ENCODE measurements at places on chromosomes 5 and 9. TPM values are rescaled to one million over a fixed set of nuclear protein-coding genes. Genes with fewer than 3 reads are reported as not detected.

DNA sequence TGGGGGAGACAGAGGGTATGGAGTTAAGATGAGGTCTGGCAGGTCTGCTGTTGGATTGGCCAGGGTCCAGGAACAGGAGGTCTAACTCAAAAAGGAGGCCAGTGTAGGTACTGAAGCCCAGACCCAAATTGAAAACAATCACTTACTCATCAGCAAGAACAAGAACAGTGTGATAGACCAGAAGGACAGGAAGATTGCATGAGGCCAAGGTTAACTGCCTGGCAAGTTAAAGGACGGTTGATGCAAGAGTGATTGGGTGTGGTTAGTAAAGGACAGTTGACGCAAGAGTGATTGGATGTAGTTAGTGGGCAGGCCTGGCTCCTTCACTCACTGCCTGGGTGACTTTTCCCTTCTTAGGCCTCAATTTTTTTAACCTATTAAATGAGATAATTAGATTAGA lies 132.6 kb downstream of the PDZD2 start:
- DNase-seq, result no peak

DNA sequence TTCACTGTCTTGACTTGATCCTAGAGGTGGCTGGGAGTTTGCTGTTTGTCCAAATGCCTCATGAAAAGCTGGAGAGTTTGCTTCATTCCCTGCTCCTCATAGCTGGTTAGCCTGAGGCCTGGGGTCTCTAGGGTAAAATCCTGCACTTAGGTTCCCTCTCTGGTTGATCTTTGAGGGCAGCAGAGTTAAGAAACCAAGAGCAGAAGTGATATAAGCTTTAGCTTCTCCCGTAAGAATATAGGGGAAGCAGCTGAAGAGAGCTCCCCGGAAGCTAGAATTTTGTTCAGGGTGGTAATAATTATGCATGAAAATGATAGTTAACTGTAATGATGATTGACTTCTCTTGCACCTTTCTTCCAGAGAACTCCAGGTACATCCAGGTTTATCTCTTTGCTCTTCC lies 1.4 kb downstream of the FAM53C start:
- no peak for DNase-seq

DNA sequence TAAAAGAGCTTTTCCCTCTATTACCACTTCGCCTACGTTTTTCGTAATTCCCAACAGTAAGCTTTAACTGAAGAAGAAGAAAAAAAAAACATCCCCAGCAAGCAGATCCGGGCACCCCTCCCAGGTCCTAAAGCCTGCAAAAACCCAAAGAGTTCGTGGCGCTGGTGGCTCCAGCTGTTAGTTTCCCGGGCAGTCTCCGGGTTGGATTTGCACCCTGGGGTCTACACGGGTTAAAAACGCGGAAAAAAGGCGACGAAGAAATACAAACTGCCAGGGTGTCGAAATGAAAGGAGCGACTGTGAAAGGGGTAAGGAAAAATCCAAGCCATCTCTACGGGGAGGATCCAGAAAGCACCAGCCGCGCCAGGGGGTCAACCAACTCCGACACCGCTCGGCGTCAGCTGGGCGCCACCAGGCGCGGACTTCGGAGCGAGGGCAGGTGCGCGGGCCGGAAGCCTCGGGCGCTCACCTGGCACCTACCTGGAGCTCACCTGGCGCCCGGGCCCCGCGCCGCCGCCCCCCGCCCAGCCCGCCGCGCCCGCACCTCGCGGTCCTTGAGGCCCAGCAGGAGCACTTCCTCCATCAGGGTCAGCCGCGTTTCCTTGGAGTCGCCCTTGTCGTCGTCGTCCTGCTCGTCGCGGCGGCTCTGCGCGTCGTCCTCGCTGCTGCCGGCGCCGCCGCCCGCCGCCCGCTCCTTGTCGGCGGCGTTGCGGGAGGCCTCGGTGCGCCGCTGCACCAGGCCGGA lies 680 bp downstream of the GOLPH3 start:
- peak; percentile 65 for DNase-seq

- no peak for DNase-seq
Measured at GRCh38 chr5:56858777-56859442, 43.6 kb downstream of the MAP3K1 start.

DNA sequence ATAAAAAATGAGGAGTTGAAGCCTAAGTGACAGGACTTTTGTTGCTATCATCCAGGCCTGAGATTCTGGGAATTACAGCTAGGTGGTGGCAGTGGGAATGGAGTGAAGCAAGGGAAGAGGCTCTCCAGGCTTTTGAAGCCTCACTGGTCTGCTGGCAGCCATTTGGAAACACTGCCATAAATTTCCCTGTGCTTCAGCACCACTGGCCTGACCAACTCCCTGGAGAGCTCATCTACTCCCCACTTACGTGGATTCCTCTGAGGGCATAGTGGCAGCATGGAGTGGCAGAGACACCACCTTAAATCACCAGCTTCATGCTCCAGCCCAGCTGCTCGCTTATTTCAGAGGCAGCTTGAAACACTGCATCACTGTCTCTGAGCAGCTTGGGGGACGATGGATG lies 518.2 kb downstream of the TLR4 start:
- no peak for DNase-seq

DNA sequence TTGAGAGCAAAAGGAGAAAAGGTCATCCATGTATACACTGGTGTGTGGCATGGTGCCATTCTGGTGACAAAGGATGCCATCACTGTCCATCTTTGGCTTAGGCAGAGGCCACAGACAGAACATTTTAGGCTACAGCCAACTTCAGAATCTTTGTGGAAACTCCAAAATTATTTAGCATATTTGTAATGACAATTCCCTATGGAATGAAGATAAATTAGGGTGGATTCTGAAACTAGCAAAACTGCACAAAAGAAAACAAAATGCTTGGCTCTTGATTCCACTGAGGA lies 92.5 kb downstream of the FBXW11 start:
- DNase-seq, result no peak

DNA sequence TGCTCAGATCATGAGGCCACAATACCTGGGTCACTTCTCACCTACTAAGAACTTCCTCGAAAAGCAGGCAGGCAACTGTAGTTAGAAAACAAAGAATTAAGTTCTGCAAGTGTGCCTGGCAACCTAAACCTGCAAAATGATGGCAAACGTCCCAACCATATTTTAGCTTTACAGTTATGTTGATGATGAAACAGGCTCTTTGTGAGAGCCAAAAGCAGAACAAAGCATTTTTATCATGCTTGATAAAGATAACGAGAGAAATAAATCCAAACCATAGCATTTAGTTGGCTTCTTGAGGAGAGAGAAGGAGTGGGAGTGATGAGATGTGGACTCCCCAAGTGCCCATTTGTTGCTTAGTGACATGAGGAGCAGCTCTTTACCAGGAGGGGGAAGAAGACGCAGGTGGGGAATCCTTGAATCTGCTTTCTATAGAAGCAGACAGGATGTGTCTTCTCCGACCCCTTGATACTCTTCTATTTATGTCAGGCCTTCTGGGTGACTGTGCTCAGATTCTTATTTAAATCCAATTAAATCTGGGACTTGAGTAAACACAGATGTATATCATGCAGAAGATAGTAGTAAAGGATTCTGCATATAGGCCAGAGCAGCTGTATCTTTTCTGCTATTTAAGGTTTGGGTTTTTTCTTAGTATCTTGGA lies 221.2 kb downstream of the TMEM167A start:
- DNase-seq, result no peak

- no peak for DNase-seq
Measured at GRCh38 chr9:113426701-113427100, 16.2 kb downstream of the C9orf43 start.

DNA sequence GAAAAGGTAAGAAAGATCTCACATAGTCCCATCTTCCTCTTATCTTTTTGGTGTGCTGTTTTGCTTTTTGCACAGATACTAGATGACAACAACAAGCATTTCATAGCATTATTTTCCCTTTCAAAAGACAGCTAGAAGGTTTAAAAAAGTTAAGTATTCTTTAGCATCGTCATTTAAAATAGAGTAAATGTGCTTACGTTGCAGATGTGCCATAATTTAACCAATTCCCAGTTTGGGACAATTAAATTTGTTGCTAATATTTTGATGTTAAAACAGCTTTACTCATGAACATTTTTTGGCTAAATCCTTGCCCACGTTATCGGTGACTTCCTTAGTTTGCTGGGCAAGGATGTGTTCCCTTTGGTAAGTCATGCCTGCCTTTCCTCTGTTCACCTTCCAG lies 41.6 kb downstream of the PTTG1 start:
- no peak for DNase-seq

DNA sequence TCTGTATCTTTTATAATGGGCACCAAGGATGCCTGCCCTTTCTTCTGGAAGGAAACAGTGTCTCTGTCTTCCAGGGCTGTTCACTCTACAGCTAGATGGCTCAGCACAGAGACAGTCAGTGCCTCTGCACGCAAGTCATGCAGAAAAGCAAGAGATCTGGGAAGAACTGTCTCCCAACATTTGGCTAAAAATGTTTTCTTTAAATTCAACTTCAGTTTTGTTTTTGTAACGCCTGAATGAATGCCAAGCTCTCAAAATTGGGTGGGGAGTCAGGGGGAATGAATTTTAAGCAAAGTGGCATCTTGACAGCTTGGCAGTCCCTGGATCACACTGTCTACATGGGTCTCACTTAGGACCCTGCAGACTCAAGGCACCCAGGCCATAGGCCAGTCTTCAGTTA lies 12.6 kb downstream of the OLFML2A start:
- DNase-seq, result no peak

GRCh38 chr9:15239816-15240215 lies 67.2 kb downstream of the TTC39B start:
- no peak for DNase-seq

GRCh38 chr5:27773636-27774035 lies 735.2 kb upstream of the CDH9 start:
- DNase-seq, result no peak

GRCh38 chr5:164532235-164532900 lies 1026.9 kb downstream of the MAT2B start:
- DNase-seq, result no peak

- no peak for DNase-seq
Measured at GRCh38 chr5:683551-684481, 9.3 kb downstream of the TPPP start.

The PCDHAC1 gene
- total RNA-seq, result not detected

The TERT gene
- 12.5 TPM for total RNA-seq

The INSL6 gene
- not detected for total RNA-seq

The IL9 gene
- total RNA-seq, result not detected

The REEP2 gene
- 3.1 TPM for total RNA-seq

Measured in activated CD8-positive, alpha-beta T cell treated with anti-CD3 and anti-CD28 coated beads for 36 hours (primary cell).